ENCODE measurements at places on chromosomes 6 and 20. TPM values are rescaled to one million over a fixed set of nuclear protein-coding genes. Genes with fewer than 3 reads are reported as not detected.

IL17A gene
- not detected for total RNA-seq

OLIG3 gene
- not detected for total RNA-seq

MUCL3 gene
- not detected for total RNA-seq

IRF4 gene
- under 0.01 TPM for total RNA-seq

TMEM170B gene
- total RNA-seq, result 4.5 TPM

XKR7 gene
- total RNA-seq, result not detected

RAB5IF gene
- total RNA-seq, result 58.0 TPM

DNA sequence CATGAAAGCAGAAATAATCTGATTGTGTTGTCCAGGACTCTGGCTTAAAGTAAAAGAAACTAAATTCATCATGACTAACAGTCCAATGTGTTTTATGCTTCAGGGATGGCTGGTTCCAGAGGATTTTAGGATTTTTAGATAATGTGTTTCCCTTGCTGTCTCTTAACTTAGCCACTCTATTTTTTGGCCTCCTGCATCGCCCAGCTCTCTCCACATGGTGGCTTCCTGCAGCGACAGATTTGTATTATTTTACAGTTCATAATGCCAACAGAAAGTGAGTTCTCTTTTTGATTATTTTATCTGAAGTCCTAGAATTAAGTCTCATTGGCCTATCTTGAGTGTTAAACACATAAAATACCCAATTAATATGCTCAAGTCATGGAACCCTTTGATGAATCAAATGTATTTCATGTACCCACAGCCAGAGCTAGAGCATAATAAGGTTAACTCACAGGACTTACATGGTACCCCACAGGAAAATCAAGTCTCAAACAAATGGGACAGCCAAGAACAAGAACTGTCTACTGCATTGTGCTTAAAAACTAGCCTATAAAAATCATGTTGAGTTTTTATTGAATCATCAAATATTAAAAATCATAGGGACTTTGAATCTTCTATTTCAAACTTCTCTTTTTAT is 582.5 kb downstream of the DOK5 start:
- DNase-seq, result peak; percentile 3

DNA sequence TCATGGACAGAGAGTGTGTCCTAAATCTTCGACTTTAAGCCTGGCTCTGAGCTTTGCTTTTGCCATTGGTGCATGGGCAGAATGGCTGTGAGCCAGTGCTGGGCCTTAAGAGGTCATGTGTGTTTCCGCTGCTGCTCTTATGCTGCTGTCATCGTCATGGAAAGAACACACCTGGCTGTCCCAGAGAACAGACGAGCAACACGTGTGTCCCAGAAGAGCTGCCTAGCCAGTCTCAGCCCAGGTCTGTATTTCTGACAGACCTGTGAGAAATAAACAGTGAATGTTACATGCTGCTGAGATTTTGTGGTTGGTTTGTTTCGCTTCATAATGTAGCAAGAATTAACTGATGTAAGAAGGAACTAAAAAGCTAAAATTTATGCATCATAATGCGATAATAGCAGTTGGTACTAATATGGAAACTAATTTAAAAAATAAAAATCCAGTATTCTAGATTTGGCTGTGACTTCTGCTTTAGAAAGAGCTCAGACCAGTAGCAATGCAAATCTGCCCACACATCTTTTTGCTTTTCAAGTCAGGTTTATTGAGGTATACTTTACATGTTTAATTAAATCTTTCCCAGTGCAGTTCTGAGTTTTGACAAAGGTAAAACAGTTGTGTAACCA is 11.5 kb upstream of the SCP2D1 start:
- no peak for DNase-seq

- no peak for DNase-seq
Measured at GRCh38 chr6:5997420-5997987, 9.2 kb downstream of the NRN1 start.

GRCh38 chr6:35497571-35498421 is 917 bp upstream of the TEAD3 start:
- peak; percentile 92 for DNase-seq

DNA sequence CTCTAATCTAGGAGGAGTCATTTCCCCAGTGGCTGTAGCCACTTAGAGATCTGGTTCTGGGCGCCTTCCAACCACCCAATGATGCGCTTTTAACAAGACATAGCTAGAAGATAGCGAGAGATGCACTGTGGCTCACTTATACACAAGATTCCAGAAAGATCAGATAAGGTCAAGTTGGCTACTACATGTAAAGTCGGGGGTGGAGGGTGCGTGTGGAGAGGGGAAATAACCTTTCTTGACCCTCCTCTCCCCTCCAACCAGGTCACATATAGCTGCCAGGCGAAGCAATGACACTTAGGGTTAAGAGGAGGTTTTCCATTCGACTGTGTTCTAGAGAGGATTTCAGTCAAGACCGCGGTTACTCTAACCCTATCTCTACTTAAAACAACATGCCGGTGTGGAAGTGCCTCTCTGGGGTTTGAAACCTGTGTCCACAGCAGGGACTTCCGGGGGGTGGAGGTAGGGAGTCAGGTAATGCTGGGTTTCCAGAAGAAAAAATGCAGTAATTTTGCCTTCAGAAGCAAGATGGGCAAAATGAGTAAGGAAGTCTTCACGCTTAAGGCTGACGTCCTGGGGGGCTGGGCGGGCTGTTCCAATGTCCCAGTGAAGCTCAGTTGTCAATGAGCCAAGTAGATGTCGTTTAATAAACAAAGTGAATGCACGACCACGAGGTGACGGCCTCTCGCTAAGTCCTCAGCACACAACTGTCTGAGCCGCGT is 1.8 kb upstream of the SIM1 start:
- DNase-seq, result no peak

DNA sequence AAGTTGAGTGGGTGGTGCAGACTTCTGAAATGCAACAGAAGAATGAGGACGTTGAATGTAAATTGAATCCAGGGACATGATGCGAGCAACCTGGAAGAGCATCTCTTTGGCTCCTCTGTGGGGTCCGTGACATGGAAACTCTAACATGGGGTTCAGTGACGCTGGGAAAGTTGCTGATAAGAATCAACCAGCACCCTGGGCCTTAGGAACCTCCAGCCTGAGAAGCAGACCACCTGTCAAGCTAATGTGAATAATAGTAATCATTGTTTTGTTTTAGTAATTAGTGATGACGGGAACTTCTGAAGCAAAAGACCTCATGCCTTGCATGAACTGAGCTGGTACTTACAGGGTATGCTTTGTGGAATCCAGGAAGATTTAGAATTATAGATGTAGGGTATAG is 25.2 kb upstream of the DOK5 start:
- no peak for DNase-seq

DNA sequence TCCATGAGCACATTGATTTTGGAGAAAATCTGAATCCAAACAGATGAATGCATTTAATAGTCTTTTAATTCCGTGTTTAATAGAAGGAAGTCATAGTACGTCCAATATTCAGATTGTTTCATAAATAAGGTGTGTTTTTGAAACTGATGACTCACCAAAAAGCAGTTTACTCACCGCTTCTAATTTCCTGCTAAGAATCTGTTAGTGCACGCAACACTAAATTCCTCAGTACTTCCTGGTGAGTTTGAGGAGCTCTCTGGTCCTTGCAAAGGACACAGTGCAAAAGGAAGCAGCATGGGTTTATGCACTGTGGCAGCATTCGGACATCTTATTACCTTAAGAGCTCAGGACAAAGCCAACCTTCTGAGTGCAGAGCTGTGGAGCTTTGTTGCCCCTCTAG is 2.3 kb upstream of the ADGRF1 start:
- peak; percentile 81 for DNase-seq

GRCh38 chr6:137283940-137284810 is 65.0 kb upstream of the IFNGR1 start:
- no peak for DNase-seq

DNA sequence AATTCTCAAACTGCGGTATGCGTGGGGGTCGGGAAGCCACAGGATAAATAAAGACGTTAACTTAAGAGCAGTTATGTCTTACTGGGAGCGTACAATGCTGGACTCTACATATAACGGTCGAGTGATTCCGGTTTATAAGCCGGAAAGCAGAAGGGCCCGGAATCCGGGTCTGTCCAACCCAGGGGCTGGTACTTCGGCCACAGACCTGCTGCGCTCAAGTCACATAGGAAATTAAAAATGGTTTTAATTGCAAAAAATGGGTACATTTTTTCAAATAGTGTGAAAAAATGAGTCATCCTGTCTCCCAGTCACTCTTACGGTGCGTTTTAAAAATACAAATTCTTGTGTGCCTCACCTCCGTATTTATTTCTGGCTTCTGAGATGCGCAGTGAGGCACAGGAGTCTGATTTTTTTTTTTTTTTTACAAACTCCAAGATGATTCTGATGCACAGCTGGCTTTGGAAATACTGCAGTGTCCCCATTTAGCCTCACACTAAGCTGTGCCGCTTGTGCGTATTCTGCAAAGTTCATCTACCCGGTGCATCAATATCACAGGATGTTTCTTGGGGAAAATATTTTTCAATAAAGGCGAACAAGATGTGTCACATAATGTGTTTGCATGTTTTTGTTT is 1.0 kb downstream of the PCIF1 start:
- DNase-seq, result no peak

GRCh38 chr20:37670351-37670791 is 23.5 kb upstream of the CTNNBL1 start:
- peak; percentile 3 for DNase-seq

DNA sequence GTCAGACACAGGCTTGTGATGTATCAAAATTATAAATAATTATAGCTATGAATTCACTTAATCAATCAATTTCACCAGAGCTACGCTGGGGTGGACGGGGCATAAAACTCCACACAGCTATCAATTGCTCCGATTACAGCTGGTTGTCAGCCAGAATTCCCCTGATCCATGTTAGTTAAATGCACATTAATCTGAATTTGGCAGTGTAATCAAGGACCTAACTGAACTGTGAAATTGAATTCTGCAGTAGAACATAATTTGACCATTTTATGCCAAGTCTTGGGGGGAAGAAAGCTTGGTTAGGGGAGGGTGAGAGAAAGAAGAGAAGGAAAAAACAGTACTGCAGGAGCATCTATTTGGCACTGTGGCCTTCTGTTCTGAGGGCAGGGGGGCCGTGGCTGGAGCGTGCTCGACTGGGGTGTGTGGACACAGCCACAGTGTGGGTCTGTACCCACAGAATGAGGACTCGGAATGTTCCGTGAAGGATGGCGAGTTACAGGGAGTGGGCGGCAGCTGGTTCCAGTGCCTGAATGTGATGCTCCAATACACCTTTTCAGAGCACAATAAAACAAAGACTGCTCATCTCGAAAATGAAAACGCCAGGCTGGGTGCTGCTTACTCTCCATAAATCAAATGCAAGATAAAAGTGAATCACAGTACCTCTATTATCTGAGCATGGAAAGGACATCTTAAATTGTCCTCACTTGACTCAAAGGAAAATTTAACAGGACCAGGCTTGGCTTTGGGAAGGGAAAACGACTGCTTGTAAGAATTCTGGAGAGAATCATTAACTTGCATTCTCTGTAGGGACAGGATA is 59.2 kb downstream of the LAMP5 start:
- DNase-seq, result no peak

- peak; percentile 50 for DNase-seq
Measured at GRCh38 chr6:13708736-13709135, 2.9 kb downstream of the RANBP9 start.

GRCh38 chr6:52534966-52535390 is 41.9 kb downstream of the TRAM2 start:
- no peak for DNase-seq

- no peak for DNase-seq
Measured at GRCh38 chr6:31478186-31478950, 19.6 kb upstream of the MICB start.

DNA sequence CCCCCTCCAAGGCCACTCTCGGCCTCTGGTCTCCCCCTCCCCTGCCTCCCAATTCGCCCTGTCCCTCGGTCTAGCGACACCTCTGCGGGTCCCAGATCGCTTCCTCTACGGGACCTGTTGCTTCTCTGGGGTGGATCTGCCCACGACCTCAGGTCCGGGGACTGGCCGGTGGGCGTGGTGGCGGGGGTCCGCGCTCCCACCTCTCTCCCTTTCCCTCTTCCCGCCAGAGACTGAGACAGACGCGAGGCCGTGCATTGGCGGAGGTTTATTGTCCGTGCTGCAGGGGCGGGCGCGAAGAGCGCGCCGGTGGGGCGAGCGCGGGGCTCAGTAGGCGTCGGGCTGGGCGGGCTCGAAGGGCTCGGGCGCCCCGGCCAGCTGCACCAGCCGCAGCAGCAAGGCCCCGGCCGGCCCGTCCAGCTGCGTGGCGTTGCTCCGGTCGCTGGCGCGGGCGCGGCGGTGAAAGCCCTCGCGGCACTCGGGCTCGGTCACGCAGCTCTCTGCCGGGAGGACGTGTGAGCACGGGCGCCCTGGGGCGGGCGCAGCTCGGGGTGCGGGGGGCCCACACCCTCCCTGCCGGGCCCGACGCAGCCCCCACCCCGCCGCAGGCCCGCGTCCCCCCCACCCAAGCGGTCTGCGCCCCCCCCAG is 2.1 kb downstream of the AVP start:
- DNase-seq, result no peak

GRCh38 chr20:36162272-36162966 is 7.9 kb downstream of the EPB41L1 start:
- peak; percentile 14 for DNase-seq

GRCh38 chr6:145811741-145812140 is 2.9 kb downstream of the FBXO30 start:
- no peak for DNase-seq

DNA sequence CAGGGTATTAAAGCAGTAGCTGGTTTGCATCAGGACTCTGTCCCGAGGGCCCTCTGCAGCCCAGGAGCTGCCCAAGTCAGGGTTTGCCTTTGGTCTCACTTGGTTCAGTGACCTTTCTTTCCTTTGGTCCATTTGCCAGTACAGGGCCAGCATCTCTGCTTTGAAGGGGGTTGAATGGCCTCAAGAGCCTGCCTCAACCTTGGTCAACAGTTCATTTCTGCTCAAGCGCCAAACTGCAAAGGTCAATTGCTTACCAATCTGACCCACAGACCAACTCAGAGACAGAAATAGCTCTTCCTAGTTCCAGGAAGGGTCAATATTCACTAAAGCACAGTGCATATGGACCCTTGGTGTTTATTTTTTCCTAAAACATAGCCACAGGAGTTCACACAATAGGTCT is 19.4 kb downstream of the VIP start:
- DNase-seq, result no peak

GRCh38 chr6:34281702-34282334 is 33.0 kb upstream of the SMIM29 start:
- DNase-seq, result no peak

DNA sequence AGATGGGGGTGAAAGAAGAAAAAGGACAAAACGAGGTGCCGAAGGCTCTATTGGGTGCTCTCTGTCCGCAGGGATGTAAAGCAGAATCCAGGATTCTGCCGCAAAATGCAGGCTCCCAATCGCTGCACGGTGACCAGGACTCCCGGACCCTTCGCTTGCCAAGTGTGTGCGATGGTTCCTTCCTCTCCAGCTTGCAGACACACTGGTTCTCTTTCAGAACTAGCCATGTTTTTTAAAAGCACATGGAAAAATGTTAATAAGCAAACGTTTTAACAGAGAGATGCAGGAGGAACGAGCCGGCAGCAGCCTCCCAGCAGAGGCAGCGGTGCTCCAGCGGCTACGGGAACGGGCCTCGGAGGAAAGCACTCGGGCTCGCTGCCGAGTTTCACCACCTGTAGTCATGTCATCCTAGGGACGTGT is 59.6 kb downstream of the ZNF831 start:
- no peak for DNase-seq

Measured in fibroblast of lung (primary cell).